Cerebellar nuclear complex (tissue), 1 donor: ENCODE measurements at places on chromosomes 1 and 21.

GRCh38 chr1:70552662-70553566, 141.8 kb downstream of the CTH start:
- no peak for DNase-seq

DNA sequence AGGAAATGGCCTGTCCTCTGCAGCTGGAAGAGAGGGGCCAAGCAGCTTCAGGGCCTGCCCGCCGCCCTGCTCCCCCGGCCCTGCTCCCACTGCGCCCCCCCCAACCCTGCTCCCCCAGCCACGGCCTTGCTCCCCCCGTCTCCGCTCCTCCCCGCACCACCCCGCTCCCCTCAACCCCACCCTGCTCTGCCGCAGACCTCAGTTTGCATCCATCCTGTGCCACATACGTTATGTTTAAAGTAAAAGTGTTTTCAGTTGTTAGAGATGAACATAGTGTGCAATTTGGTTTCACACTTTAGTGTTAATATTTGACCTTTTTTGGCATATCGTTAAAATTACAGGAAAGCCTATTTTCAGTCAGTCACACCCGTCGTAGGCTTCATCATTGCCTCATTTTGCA, 34.1 kb upstream of the DIP2A start:
- no peak for DNase-seq

DNA sequence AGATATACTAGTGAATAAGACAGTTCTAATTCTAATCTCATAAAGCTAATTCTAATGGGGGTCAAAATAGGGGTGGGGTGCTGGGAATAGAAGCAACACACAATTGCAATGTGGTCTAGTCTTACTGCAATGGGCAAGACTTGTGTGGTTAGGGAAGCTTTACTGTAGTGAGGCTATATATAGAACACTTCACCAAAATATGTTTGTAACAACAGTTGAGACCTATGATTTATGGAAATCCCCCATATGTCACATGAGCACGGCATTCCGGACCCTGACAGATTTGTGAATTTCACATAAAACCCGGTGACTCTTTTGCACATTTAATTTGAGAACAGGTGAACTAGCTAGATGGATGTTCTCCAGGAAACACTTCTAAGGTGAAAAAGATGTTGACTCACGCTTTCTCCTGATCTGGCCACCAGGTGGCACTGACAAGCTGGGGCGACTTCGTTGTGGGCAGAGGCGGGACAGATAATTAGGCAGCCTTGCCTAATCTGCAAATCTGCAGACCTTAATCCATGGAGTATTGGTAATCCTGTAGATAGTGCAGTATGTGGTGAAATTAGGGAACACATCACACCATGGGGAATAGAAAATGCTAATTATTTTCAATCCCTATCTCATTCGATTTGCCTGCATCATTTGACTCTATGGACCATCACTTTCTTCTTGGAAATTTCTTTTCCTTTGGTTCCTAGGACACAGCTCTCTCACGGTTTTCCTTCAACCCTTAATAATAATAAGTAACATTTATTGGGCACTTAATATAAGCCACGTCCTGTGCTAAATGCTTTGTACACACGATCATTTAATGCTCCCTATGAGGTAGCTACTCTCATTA, 37.7 kb downstream of the KIAA0040 start:
- peak; percentile 7 for DNase-seq

- DNase-seq, result no peak
Measured at GRCh38 chr1:116568662-116569380, 2.0 kb downstream of the CD58 start.

GRCh38 chr1:191668525-191668924, 489.7 kb upstream of the RGS18 start:
- DNase-seq, result no peak

DNA sequence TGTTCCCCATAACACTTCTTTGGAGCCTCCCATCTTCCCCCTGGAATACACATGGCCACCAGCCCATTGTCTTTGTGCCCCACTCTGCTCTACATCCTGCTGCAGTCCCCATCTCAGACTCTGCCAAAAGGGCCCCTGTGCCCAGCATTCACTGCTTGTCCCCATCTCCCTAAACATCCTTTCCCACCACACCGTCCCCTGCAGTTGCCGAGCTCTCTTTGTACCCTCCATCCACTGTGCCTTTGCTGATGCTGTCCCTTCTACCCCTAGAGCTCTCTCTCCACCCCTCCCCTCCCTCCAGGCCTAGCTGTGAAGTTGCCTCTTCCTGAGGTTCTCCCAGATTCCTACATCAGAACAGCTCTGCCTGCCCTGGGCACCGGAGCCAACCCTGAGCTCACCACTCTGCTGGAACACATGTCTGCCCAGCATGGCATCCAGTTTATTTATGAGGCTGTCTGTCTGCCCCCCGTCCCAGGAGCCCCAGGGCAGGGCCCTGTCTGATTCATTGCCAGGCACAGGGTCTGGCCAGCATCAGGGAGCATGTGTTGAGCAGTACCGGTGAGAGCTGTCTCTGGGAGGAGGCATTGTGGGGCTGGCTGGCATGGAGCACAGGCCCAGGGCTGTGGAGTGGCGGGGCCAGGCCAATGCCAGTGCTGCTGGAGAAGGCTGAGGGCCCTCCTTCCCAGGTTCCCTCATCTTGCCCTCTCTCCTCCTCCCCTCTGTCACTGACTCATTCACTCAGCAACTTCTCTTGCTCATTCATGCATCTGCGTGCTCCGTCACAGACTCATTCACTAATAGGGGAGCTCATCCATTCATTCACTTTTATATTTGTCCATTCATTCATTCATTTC, 28.8 kb downstream of the EDN2 start:
- DNase-seq, result peak; percentile 81

GRCh38 chr1:55632058-55632457, 416.9 kb upstream of the USP24 start:
- no peak for DNase-seq

- no peak for DNase-seq
Measured at GRCh38 chr1:177333936-177334595, 163.3 kb downstream of the BRINP2 start.
